ENCODE measurements at places on chromosomes 7 and 10.
A peak's percentile ranks its signal among the peaks of the same experiment; 100 is the strongest.

- peak; percentile 57 for DNase-seq
Observed at GRCh38 chr10:124671486-124672075, 72.6 kb downstream of the FAM53B start.

GRCh38 chr7:52877240-52877639, 158.2 kb upstream of the POM121L12 start:
- no peak for DNase-seq

DNA sequence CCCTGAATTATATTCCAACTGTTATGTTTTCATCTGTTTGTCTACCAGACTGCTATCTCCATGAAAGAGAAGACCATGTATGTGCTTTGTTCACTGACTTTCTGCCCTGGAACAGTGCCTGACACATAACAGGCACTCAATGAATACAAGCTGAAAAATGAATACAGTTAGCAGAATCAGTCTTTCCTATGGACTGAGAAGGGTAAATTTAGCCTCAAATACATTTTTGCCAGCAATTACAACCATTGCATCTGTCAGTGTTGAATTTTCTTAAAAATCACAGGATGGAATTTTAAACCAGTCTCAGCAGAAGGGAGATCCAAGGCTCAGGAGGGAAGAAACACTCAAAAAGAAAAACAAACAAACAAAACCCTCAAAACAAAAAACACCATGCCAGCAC, 1018.1 kb downstream of the XPNPEP1 start:
- DNase-seq: no peak

DNA sequence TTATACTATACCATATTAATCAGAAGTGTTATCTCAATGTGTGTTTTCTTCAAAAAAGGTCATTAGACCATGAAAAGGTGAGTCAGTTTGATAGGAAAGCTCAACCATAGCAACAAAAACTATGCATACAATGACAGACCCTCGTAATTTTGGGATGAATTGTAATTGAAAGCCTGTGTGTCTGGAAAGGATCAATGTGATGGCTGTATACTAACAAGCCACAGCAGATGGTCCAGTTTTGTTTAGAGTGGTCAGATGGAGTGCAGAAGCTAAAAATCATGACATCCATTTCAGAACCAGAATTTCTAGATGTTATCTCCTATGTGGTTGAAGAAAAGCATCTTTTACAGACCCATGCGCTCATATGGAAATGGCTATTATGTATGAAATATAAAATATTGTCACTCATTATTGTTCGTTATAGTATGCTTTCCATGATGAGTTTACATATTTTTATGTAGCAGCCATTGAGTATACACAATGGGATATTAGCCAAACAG, 88.3 kb upstream of the CNTNAP2 start:
- no peak for DNase-seq

- DNase-seq: no peak
Observed at GRCh38 chr7:51019891-51020870, 237.5 kb upstream of the GRB10 start.

DNA sequence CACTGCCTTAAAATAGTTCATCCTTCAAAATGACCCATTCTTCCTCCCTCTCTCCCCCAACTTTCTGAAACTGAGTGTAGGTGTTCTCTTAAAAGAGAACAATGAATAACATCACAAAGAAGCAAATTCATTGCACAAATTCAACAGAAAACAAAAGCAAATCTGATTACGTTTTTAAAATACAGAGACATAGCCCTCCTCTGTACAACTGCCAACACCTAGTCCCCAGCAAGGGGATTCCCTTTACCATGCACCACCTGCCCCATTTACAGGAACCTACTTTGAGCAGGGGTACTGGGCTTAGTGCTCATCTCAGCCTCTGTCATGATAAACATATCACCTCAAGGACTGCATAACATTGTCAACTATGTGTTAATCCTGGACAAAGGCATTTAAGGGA, 302.8 kb upstream of the AOAH start:
- no peak for DNase-seq

All from GM23338 (cell line).